Hematopoietic multipotent progenitor cell (in vitro differentiated cells): ENCODE measurements at places on chromosomes 3 and 15. TPM values are rescaled to one million over a fixed set of nuclear protein-coding genes. Genes with fewer than 3 reads are reported as not detected.
A peak's percentile ranks its signal among the peaks of the same experiment; 100 is the strongest.

Gene CDHR4
- total RNA-seq = 0.27 TPM

Gene MAPKBP1
- 61.9 TPM for total RNA-seq

Gene SLC28A1
- total RNA-seq = not detected

Gene ELL3
- total RNA-seq = 7.0 TPM

Gene KY
- total RNA-seq = under 0.01 TPM

Gene ACTC1
- total RNA-seq = not detected

Gene GTF2E1
- total RNA-seq = 7.0 TPM

DNA sequence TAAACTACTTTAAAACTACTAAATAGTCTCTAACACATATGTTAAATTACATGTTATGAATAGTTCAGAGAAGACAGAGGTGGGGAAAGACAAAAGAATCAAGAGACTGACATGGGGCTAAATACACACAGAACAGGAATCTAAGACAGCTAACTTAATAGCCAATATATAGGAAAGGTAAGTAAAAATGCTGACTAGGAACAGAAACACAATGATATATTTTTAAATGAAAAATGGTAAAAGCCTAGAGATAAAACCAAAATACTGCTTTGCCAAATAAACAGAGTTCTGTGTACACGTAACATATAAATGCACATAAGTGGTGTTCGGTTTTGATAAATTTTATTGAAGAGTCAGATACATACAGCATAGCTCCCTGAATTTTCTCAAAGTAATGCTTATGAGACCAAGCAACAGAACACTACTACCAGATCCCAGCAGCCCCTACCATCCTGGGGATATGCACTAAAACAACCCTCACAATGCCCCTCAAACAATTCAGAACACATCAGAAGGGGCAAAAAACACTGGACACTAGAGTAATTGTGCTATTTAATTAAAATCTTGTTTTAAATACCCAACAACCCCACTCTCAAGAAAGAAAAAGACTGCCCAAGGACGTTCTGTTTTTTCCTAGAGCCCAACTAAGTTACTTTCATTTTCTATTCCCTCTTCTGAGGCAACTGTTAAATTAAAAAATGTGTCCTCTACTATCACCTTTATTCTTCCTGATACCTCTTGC is 121.1 kb downstream of the ADAM10 start:
- peak; percentile 37 for DNase-seq

GRCh38 chr3:33915796-33916546 is 117.5 kb downstream of the PDCD6IP start:
- no peak for DNase-seq

GRCh38 chr3:137970914-137971831 is 38.8 kb upstream of the CLDN18 start:
- DNase-seq = peak; percentile 67

DNA sequence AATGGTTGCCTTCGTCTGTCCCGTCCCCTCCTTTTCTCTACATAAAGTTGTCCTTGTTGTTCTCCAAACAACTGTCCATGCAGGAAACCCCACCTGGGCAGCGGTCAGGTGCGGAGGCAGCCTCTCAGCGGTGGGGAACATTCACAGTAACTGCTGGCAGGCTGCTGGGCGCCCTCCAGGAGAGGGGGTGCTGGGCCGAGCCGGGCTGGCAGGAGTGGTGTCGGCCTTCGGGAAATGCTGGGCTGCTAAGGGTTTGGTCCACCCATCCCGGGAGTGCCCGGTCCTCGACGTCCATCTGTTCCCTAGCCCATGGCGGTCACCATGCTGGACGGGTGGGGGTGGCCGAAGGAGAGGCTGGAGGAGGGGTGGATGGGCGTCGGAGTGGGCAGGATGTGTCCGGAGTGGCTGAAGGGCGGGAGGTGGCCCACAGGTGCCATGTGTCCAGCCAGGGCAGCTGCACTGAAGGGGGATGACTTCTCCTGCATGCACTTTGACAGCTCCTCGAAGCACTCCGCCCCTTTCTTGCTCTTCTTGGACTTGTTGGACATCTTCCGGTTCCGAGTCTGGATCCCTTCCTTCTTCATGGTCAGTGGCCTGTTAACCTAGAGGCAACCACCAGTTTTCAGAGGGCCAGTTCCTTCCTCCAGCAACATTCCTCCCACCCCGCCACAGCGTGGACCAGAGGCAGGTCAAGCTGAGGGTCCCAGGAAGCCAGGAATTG is 12.1 kb downstream of the GATA2 start:
- no peak for DNase-seq

- no peak for DNase-seq
Measured at GRCh38 chr3:33663042-33663441, 55.0 kb downstream of the CLASP2 start.

DNA sequence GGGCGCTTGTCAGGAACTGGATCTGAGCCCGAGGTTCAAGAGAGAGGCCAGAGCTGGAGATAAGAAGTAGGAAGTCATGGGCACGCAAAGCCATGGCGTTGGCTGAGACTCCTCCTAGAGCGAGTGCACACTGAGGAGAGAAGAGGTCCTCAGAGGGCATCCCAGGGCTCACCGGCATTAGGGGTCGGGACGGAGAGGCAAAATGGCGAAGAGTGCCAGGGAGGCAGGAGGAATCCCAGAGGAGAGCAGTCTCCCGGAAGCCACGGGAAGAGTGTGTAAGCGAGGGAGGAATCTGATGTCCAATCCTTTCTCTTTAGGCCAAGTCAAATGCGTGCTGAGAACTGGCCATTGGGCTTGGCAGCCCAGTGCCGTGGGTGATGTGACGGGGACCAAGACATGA is 24.0 kb downstream of the EFCC1 start:
- DNase-seq = no peak

- DNase-seq = no peak
Measured at GRCh38 chr3:8854656-8855055, 85.2 kb upstream of the OXTR start.

DNA sequence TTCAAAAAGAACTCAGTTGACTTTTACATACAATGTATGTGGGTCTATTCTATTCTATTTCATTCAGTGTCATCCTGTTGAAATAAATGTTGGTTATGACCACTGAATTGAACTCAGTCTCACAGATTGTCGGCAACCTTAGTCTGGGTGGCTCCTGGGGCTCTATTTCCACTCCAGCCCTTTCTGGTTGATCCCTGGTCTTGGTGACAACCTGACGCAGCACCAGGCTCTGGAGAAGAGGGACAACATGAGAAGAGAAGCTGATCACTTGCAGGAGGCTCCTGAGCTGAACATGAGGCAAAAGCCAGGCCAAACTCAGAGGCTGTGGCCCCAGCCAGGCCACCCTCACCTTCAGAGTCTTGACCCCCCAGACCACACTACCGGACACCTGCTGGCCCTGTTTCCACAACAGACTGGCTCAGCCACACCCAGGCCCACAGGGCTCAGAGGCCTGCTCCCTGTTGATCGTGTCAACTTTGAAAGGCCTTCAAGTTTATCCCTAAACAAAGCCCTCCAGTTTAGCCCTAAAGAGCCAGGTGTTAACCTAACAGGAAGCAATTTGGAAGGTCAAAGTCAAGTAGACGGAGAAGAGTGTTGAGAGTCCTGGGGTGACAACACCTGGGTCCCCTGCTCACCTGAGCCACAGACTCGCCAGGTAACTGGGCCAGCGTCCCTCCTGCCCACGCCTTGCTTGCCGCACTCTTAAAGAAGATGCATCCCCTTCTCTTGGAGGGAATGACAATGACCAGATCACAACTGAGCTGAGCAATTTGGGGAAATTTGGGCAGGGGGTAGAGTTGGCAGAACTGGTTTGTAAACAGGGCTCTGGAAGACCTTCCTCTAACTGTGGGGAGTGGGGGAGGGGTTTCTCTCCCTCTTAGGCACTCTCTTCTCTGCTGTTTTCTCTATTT is 15.4 kb upstream of the MUC20 start:
- no peak for DNase-seq

DNA sequence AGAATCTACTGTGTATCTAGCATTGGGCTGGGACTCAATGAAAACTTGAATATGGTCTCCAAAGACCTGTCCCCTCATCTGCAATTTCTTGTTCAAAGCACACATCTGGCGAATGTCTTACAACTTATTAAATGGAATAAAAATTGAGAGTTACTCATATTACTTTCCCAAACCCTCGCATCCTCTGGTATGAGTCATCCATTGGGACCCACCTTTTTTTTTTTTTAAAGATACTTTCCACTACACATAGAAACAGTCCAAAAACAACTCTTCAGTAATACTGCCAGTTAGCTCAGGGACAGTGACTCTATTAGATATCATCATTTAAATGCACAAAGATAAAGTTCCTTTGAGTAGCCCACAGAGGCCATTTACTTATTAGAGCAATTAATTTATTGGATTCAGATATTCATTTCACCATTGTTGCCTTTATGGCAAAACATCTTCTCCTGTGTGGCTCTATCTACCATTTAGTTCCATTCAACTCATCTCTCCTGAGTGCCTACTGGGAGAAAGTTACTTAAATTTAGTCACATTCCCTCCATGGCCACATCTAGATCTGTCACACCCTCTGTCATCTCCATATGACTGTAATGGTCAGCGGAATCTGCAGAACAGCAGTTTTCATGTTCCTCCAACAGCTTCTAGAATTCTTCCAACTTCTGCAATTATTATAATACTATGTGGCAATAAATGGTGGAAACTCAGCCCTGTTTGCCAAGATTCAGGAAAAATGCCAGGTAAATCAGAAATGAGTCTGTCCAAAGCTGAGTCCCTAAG is 77.9 kb upstream of the ARHGEF3 start:
- DNase-seq = no peak

GRCh38 chr3:98784666-98785600 is 21.8 kb downstream of the ST3GAL6 start:
- DNase-seq = peak; percentile 20

GRCh38 chr3:194767446-194768207 is 81.9 kb downstream of the FAM43A start:
- no peak for DNase-seq
